ENCODE measurements at places on chromosomes 2 and 18.

DNA sequence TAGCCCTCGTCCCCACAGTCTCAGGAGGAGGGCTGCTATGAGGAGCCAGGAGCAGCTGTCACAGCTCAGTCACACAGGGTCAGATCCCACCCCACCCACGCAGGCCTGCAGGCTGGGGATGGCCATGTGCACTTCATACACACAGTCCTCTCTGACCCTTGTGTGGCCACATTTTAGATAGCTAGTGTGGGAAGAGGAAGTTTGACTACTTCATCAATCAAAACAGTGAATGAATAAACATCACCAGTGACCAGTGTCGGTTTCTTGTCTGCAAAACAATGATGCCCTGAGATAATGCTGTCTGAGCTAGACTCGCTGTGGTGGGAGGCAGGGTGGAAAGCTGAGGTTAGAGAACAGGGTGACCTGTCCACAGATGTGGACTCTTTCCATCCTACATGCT lies 107.1 kb downstream of the PIEZO2 start:
- no peak for DNase-seq

DNA sequence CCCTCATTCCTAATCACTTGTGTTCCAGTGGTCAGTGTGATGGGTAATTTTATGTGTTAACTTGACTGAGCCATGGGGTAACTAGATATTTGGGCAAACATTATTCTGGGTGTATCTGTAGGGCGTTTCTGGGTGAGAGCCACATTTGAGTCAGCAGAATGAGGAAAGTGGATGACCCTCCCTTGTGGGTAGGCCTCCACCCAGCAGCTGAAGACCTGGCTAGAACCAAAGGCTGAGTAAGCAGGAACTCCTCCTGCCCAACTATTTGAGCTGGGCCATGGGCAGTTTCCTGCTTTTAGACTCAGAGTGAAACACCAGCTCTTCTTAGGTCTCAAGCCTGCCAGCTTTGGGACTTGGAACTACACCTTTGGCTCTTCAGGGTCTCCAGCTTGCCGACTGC lies 141.8 kb downstream of the ACKR3 start:
- peak; percentile 6 for DNase-seq

DNA sequence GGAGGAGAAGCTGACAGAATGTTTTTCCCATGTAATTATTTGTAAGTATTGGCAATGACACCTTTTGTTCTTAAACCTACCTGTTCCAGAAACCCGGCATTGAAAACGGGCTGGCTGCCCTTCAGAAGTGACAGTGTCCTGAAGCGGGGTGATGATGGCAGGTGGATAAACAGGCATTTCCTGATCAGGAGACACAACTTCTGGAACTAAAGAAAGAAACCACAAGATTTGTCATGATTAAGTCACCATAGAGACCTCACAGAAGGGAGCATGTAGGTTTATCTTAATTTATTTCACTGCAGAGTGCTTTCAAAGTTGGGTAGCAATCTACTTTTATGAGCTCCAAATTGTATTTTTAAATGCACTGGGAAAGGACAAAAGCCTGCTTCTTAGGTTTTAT lies 43.1 kb downstream of the TTN start:
- DNase-seq = no peak

- no peak for DNase-seq
Observed at GRCh38 chr18:74273394-74273793, 18.4 kb downstream of the CYB5A start.

- peak; percentile 85 for DNase-seq
Observed at GRCh38 chr2:205780645-205781044, 98.3 kb downstream of the NRP2 start.

DNA sequence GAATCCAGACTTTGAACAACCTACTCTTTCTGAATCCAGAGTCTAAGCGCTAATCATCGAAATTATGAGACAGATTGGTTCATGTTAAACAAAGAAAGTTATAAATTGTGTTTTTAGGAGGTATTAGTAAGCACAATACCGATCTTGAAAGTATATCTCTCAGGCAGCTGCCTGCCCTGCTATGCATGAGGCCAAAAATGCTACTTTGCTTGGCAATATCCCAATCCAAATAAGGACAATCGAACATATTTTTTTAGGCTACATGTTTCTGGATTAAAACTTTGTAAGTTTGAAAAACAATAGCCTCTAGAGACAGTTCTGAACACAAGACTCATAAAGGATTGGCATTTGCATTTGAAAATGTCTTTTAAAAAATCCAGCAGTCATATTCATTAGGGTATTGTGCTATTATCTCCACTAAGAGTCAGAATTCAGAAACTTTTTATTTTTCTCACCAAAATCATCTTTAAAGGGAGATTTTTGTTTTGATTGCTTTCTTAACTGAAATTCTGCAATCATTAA lies 167.1 kb downstream of the PDE1A start:
- no peak for DNase-seq

DNA sequence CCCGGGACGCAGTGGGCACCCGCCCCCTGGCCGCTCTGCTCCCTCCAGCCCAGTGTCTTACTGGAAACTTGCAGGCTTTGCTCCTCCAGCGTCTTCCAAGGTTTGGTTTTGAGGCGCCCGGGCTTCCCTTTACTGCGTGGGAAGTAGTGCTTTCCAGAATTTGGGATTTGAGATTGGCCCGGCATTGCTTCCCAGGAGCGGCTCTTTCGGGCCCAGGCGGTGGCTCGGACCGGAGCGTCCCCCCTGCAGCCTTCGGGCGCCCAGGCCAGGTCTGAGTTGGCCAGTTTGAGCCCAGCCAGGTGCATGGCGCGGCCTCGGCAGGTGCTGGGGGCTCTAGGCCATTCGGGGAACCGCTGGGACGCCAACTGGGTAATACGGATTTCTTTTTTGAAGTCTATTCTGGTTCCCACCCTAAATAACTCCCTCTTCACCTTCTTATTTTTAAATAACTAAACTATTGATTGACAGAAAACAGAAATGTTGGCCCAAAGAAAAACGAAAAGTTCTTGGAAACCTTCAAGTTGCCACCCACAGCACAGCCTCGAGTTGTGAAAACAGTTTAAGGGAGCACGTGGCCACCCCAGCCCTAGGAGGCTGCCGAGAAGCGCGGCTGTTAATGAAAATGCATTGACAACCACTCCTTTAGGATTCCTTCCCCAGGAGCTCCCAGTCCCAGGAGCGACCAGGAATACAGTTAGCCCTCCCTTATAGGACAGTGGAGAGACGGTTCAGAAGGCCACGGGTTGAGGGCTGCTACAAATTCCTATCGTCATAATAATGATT lies 766 bp downstream of the SNTG2 start:
- DNase-seq = no peak

DNA sequence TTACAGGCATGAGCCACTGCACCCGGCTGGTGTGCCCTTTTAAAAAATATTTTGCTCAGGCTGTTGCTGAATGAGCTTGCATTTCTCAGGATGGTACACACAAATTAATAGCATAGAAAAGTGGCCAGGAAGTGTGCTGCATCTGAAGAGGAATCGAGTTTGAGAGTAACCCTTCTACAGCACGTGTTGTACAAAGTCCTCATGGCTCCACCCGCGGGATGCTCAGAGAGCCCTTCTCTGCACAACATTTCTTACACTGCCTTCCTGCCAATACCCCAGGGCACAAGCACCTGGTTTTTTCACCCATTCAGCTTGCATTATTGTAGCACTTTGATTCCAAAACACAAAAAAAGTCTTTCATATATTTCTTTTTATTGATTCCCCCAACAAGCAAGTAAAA lies 90.1 kb upstream of the NEDD4L start:
- DNase-seq = no peak

GRCh38 chr2:151782378-151783132 lies 45.7 kb downstream of the ARL5A start:
- no peak for DNase-seq

- peak; percentile 69 for DNase-seq
Observed at GRCh38 chr18:3660739-3661515, 211.0 kb downstream of the TGIF1 start.

- no peak for DNase-seq
Observed at GRCh38 chr2:194946826-194947225, 710.2 kb upstream of the SLC39A10 start.

- DNase-seq = no peak
Observed at GRCh38 chr2:39325966-39326365, 82.2 kb upstream of the CDKL4 start.

- no peak for DNase-seq
Observed at GRCh38 chr2:41580806-41581205, 467.0 kb upstream of the PKDCC start.

GRCh38 chr2:129766374-129766993 lies 213.0 kb upstream of the RAB6C start:
- no peak for DNase-seq

GRCh38 chr2:239765076-239765845 lies 259.9 kb downstream of the NDUFA10 start:
- no peak for DNase-seq

DNA sequence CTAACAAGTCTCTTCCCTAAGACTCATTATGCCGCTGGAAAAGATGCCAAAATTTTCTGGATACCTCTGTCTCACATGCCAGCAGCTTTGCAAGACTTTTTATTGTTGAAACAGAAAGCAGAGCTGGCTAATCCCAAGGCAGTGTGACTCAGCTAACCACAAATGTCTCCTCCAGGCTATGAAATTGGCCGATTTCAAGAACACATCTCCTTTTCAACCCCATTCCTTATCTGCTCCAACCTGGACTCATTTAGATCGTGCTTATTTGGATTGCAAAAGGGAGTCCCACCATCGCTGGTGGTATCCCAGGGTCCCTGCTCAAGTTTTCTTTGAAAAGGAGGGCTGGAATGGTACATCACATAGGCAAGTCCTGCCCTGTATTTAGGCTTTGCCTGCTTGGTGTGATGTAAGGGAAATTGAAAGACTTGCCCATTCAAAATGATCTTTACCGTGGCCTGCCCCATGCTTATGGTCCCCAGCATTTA lies 26.3 kb downstream of the DHRS9 start:
- no peak for DNase-seq

DNA sequence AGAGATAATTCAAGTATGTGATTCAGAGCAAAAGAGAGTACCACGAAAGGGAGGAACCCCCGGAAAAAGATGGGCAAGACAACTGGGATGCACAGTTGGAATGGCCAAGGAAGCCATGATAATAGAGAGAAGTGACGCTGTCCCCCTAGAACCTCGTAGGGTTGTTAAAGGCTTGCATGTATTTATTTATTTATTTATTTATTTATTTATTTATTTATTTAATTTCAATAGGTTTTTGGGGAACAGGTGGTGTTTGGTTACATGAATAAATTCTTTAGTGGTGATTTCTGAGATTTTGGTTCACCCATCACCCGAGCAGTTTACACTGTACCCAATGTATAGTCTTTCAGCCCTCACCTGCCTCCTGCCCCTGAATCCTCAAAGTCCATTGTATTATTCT lies 11.5 kb upstream of the PDCL3 start:
- DNase-seq = no peak
